Bronchial epithelial cell (primary cell): ENCODE measurements at places on chromosomes 3 and 15. TPM values are rescaled to one million over a fixed set of nuclear protein-coding genes. Genes with fewer than 3 reads are reported as not detected.

GRCh38 chr3:182879031-182879611 lies 85.8 kb downstream of the ATP11B start:
- no peak for DNase-seq

Gene LRRC34
- under 0.01 and 0.38 TPM in 2 replicates for total RNA-seq

Gene PLA2G4F
- 1.6 and 10.2 TPM in 2 replicates for total RNA-seq

Gene ZIC4
- not detected in 2 replicates for total RNA-seq

GRCh38 chr3:154018100-154018696 lies 103.0 kb upstream of the ARHGEF26 start:
- peak; percentile 33 for DNase-seq

Gene RLBP1
- not detected in 2 replicates for total RNA-seq

Gene DOCK3
- total RNA-seq, result under 0.01 and 0.26 TPM in 2 replicates

Gene ZPLD1
- total RNA-seq, result 2.6 and 3.9 TPM in 2 replicates

DNA sequence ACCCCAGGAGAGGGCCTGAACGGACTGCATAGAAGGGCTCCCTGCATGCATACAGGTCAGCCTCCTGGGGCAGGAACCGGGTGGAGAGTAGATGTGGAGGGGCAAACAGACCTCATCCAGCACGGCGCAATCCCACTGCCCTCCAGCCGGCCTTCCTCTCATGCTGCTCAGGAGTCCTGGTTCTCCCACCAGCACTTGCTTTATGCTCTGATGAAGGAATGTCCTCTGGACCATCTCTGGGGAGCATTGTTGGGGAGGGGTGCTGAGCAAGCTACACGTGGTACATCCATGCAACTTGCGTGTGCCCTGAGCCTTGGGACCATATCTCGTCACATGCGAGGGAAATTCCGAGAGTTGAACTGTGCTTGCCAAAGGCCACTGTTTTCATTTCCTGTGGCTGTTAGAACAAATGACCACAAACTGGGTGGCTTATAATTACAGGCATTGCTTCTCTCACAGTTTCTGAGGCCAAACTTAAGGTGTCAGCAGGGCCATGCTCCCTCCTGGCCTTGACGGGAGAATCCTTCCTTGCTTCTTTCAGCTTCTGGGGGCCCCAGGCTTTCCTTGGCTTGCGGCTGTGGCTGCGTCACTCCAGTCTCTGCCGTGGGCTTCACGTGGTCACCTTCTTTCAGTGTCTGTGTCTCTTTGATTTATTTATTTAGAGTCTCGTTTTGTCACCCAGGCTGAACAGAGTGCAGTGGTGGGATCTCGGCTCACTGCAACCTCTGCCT lies 12.2 kb downstream of the SELENOS start:
- no peak for DNase-seq

- peak; percentile 28 for DNase-seq
Measured at GRCh38 chr3:73542136-73542535, 82.6 kb downstream of the PDZRN3 start.

Gene GPR171
- not detected in 2 replicates for total RNA-seq
